ENCODE measurements at places on chromosomes 12 and 14.

GRCh38 chr12:68056300-68056699 is 67.1 kb downstream of the IFNG-AS1 start:
- no peak for DNase-seq

DNA sequence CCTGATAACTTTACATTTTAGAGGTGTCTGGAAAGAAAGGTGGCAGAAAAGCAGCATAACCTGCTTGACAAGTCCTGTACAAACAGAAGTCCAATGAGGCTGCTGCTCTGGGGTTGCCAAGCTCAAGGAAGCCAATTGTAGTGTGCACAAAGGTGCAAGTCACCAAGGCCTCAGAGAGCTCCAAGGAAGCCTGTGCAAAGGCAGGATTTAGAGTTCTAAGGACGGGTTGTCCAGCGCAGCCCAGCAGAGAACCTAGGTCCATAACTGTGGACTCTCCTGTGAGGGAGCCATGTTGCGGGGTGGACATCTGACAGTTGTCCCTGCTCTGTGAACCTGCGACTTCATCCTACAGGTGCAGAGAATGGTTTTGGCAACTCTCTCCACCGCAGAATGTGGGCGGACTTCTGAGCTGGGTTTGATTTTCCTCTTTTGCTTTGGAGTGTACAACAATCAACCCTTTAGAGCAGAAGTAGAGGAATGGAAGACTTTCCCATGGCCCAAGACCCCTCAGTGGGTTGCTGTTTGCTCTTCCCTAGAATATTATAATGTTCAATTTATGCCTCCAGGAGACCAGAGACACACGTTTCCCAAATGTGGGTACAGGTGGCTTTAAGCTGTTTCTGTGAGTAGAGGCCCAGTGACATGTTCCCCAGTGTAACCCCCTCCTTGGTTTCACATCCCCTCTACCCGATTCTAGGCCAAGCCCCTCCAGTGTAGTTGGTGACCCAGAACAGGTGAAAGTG is 81.0 kb downstream of the ETV6 start:
- DNase-seq = no peak

DNA sequence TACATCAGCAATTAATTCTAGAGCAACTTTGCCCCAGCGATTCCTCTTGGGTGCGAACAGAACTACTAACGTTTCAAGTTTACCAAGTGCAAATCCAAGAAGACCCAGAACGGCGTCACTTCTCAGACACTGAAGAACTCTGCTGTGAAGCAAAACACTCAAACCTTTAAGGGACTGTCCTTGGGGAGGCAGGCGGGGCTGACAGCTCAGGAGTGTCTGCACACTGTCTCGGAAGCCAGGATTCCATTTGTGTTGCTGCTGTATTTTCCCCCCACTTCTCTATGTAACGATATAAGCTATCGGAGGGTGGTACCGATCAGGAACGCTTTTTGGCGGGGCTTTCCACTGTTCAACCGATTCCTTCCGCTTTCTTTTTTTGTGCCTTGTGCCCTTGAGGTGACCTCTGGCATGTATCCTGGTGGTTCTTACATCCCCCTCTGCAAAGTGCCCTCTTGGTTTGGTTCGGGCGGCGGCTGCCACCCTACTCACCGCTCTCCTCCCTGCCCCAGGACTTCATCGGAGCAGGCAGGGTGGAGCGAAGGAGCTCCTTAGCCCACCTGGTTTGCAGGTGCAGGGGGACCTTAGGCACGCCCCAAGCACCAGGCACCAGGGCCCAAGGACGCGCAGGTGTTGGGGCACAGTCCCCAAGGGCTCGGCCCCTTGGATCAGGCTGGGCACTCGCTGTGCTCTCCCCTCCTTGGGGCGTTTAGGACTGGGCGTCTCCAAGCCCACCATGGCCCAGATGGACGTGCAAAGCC is 19.2 kb upstream of the MLXIP start:
- DNase-seq = no peak

GRCh38 chr12:94207849-94208621 is 59.7 kb downstream of the PLXNC1 start:
- DNase-seq = peak; percentile 66

GRCh38 chr12:124286414-124286813 is 8.5 kb upstream of the RFLNA start:
- DNase-seq = no peak

GRCh38 chr12:13744561-13744960 is 236.8 kb downstream of the GRIN2B start:
- DNase-seq = no peak

GRCh38 chr12:92136965-92137721 is 8.5 kb downstream of the BTG1 start:
- DNase-seq = peak; percentile 85

DNA sequence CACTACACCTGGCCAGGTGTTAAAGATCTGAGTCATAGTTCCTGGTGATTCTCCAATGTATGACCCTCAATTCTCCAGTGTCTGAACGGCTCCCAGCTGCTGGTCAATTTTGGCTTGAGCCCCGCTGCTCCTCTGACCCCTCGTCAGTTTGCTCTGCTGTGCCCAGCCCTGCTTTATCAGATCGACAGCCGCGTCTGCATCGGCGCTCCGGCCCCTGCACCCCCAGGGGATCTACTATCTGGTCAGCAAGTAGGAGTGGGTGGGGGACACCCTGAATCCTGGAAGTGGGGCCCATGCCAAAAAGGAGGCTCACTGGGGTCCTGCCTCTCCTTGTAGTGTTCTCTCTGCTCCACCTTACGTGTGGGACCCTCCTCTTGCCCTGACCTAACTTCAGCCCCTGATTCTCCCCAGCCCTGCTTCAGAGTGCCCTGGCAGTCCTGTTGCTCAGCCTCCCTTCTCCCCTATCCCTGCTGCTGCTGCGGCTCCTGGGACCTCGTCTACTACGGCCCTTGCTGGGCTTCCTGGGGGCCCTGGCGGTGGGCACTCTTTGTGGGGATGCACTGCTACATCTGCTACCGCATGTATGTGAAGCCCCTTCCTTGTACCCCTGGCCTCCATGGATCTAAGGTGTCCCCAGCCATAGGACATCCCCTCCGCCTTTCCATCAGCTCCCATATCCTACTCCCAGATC is 5.0 kb downstream of the SLC39A5 start:
- no peak for DNase-seq

GRCh38 chr14:25526290-25526689 is 476.3 kb upstream of the STXBP6 start:
- DNase-seq = no peak

DNA sequence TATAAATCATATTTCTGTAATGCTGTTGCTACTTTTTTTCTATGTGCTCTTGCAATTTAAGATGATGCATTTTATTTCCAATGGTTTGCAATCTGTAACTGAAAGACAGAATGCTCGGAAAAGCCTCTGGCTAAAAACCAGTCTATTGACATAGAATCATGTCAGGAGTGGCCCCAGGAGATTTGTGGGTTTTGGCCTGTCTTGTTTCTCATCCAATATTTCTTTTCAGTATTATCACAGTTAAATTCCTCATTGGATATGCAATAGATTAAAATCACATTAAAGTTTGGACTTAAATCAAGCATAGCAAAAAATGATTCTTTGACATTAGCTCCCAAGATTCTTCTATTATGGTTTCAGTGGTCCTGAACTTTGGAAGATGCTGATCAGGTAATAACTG is 19.1 kb upstream of the SLC38A2 start:
- no peak for DNase-seq

- no peak for DNase-seq
These were observed 19.4 kb downstream of the PYGL start for GRCh38 chr14:50924843-50925242.

- DNase-seq = no peak
These were observed 38.1 kb downstream of the GOLGA5 start for GRCh38 chr14:92832137-92832700.

GRCh38 chr12:116563262-116563661 is 4.1 kb downstream of the MAP1LC3B2 start:
- DNase-seq = no peak

DNA sequence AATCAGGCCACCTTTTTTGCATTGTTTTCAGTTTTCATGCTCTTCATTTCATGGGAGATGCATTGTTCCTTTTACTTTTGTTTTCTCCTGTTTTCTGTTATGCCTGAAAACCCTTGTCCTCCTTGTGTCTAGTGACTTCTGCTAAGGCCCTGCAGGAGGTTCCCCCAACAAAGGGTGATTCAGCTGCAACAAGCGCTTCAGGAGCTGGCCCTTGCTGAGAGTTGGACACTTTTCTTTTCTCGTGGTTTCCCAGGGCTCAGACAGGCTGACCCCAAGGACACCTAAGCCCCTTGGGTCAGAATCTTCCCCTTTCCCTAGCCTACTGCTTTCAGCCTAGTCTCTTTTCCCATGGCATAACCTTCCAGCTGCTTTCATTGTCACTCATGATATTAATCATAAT is 98.9 kb downstream of the PLXNC1 start:
- DNase-seq = no peak

DNA sequence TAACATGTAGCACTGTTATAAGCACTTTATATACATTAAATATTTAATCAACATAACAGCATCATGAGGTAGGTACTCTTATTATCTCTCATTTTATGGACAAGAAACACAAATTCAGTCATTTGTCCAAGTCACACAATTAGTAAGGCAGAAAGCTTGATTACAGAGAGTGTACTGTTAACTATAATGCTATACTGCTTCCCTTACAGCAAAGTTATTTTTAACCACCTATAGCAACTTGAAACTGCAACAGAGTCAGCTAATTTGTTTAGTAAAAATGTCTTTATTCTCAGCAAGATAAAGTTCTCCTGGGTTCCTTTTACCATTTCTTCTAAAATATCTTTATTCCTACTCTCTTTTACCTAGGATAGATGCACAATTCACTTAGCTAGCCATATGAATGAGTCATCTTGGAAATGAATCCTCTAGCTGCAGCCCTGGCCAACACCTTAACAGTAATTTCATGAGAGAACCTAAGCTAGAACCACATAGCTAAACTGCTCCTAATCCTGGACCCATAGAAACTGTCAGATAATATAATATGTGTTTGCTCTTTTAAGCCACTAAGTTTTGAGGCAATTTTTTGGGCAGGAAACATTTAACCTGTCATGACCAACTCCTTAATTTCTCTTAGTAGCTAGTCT is 90.2 kb upstream of the HECTD1 start:
- DNase-seq = no peak
